Activated CD8-positive, alpha-beta T cell treated with anti-CD3 and anti-CD28 coated beads for 36 hours (primary cell): ENCODE measurements at places on chromosomes 7 and 10. TPM values are rescaled to one million over a fixed set of nuclear protein-coding genes. Genes with fewer than 3 reads are reported as not detected.

SRRM3 gene
- not detected for total RNA-seq

TRPV6 gene
- total RNA-seq = not detected

NFE2L3 gene
- 21.5 TPM for total RNA-seq

RELN gene
- not detected for total RNA-seq

RBP4 gene
- total RNA-seq = not detected

SFRP4 gene
- not detected for total RNA-seq

DNA sequence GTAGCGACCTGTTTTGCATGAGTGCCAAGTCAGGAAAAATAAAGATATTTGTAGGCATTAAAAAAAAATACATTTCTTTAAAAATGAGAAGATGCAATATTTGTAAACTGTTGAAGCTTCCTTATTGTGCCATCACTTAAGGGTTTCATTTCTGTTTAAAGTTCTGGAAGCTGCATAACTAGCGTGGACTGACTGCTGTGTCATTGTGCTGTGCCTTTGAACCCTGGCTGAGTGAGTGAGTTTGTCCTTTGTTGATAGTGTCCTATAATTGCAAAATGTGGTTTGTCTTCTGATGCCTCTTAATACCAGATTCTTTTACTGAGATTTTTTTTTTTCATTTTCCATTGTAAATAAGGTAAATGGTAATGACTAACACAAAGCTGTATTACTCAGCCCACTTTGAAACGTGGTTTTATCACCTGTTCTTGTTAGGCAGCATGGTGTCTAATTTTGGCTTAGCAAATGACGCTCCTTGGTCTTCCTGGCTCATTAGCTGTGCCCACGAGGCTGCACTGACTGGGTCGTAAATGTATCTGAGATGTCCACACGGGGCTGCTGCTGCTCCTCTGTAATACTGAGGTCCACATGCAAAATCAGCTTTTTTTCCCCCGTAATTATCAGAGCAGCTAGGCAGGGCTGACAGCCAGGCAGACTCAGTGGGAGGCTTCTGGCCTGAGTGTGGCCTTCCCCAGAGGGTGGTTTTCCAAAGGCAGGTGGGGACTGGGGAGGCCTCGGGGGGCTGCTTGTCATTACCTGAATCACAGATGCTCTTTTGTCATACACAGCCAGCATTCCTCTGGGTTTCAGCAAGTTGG lies 14.8 kb downstream of the ZSCAN25 start:
- peak; percentile 87 for DNase-seq

GRCh38 chr10:10849306-10849705 lies 168.4 kb upstream of the CELF2 start:
- no peak for DNase-seq

- DNase-seq = no peak
Measured at GRCh38 chr7:90728568-90728967, 132.4 kb downstream of the CDK14 start.

DNA sequence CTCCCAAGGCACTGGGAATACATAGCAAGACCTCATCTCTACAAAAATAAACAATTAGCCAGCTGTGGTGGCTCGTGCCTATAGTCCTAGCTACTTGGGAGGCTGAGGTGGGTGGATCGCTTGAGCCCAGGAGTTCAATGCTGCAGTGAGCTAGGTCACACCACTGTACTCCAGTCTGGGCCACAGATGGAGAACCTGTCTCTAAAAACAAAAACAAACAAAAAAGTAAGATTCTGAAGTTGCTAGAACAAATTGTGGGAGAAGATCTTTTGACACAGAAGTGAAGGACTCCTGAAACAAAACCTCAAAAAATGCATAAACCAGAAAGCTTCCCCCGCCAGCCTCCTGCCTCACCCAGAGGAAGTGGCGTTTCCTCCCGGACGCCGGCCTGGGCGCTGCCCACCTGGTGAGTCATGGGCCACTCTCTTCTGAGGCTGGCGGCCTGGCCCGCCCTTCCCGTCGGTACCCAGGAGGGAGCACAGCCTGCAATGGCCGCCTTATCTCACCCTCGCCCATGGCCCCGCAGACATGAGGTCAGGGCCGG lies 25.4 kb upstream of the ELN start:
- peak; percentile 48 for DNase-seq

- peak; percentile 0 for DNase-seq
Measured at GRCh38 chr10:43123361-43124093, 14.7 kb upstream of the CSGALNACT2 start.

DNA sequence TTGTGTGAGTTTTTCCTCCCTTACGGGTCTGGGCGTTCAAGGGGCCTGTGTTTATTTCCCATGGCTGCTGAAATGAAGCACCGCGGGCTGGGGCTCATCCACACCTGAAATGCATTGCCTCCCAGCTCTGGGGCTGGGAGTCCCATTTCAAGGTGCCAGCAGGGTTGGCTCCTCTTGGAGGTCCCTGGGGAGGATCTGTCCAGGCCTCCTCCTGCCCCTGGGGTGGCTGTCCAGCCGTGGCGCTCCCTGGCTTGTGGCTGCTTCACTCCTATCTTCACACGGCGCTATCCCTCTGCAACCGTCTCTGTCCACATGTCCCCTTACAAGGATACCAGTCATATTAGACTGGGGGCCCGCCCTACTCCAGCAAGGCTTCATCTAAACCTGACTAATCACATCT lies 41.1 kb upstream of the CNPY1 start:
- no peak for DNase-seq

DNA sequence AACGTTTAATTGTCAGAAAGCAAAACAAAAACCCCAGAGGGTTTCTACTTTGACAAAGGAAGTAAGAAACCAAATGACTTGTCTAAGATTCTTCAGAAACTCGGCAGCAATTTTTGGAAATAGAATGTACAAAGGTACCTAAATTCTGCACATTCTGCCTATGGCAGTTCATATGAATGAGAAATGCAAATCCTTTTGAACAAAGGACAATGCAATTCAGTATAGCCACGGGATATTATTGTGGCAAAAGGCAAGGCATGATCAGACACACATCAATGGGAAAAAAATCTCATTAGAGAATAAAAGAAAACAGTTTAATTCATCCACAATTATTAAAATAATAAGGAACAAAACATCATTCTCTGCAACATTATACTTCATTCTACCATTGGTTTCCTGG lies 93.4 kb downstream of the SEMA3C start:
- DNase-seq = no peak

DNA sequence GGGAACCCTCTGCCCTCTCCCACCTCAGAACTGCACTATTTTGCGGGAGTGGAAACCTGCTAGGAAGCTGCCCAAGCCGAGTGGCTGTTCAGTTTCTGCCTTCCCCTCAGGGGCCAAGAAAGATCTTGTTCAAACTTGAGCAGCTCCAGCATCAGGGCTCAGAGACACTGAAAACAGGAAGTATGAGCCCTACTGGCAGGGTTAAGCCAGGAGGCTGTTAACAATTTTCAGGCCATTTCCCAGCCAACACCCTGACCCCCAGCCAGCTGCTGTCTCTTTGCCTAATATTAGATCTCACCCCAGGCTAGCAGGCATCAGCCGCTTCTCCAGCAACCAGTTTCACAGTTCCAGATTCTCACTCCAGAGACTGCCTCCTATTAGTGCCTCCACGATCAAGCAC lies 9.2 kb downstream of the PLAU start:
- no peak for DNase-seq

- no peak for DNase-seq
Measured at GRCh38 chr10:129253865-129254179, 213.2 kb upstream of the MGMT start.

DNA sequence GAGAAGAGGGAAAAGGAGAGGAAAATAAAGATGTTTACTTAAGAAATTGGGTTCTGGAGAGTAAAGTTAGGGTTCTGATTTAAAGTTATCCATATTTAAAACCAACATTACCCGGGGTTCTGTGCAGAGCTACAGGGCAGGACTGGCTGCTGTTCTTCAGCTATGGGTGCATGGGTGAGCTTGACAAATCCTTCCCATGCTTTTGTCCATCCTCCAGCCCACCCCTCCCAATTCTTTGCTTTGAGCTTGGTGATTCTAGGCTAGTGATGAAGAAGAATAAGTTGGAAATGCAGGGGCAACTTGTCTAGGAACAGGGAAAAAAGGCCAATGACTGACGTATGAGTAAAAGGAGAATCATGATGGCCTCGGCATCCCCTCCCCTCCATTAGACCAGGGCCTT lies 636.0 kb downstream of the LRMDA start:
- no peak for DNase-seq
